NCI-H1436 treated with DMSO at 0.1 percent for 48 hours (cell line): ENCODE measurements at places on chromosomes 4 and X.

GRCh38 chrX:156002507-156002906 lies 5.0 kb downstream of the IL9R start:
- DNase-seq, result no peak

GRCh38 chr4:145540235-145540634 lies 58.6 kb downstream of the SMAD1 start:
- DNase-seq, result no peak

DNA sequence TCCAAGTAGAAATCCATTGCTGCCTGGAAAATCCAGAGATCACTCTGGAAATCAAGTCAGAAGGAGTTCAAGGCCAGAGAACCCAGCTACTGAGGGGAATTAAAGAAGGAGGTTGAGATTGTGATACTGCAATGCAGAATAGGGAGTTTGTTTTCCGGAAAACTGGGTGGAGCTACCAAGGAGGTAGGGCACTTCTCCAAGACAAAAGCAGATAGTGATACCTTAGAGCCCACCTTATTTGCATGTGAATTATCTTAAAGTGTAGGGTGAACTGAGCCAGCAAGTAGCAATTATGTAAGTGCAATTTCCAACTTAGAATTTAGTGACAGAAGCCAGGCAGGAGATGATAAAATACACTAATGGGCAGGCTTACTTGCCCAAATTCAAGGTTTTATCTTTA lies 178.9 kb downstream of the MID1 start:
- DNase-seq, result no peak

GRCh38 chr4:10458177-10458576 lies 951 bp upstream of the ZNF518B start:
- DNase-seq, result no peak

GRCh38 chr4:71009890-71010588 lies 16.6 kb downstream of the DCK start:
- DNase-seq, result no peak

GRCh38 chrX:104270212-104270611 lies 15.5 kb upstream of the ESX1 start:
- DNase-seq, result no peak

DNA sequence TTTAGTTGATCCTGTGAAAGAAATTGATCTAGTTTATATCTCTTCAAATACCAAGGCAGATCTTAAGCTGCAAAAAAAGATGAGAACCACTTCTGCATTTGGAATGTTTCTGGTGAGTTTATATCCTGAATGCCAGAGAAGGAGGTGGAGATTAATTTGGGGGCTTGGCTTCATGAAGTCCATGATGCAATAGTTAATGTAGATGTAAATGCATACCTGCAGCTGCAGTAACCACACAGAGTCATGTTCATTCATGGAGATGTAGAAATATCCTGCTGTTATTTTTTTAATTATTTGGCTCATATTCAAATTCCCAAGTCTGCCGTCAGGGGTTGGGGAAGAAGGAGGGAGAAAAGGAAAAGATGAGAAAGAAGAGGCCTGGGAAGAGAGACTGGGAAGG lies at the start of gene SULT1E1:
Gene SULT1E1, minus strand, starts transcription at position 94 of the 400 bp plus-strand sequence. CDS start 2,501 bp downstream, outside the sequence.
- DNase-seq, result no peak

DNA sequence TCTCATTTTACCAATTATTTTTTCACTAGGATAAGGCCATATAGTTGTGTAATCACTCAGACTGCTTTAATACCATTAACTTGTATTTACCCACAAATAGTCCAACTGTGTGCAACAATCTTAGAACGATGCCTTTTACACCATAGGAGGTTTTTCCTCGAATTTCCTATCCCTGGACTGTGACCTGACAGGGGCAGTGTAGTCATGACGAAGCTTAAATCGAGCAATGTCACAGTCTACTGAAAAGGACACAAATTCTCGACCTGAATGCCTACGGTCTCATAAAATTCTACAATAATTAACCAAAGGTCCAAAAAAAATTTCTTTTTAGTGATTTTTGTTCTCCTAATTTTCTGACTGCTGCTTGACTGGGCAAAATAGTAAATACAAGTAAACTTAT lies 208.9 kb downstream of the ADAMTS3 start:
- DNase-seq, result no peak

- DNase-seq, result no peak
Observed at GRCh38 chr4:17647176-17647806, 32.9 kb downstream of the MED28 start.

DNA sequence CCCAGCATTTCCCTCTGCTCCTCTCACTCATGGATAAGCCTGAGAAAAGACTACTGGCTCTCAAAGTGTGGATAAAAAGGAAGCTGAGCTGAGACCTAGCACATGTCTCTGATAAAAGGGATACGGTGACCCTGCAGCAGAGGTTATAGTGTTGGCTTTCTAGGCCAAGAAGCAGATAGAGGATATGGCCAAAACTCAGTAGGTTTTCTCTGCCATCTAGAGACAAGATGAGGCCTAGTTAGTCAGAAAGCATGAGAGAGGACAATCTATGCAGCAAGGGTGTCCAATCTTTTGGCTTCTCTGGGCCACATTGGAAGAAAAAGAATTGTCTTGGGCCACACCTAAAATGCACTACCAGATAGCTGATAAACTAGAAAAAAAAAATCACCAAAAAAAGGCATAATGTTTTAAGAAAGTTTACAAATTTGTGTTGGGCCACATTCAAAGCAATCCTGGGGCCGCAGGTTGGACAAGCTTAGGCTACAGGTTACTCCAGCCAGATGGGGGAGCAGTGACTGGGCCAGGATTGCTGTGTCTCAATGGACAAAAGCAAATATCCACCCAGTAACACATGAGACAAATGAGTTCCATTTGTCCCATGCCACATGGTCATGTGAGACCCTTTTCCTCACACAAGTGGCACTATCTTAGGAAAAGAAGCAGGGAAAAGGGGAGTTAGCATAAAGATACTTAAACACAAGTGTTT lies 411.4 kb downstream of the INPP4B start:
- no peak for DNase-seq
